ENCODE measurements at places on chromosomes 12 and 14.

DNA sequence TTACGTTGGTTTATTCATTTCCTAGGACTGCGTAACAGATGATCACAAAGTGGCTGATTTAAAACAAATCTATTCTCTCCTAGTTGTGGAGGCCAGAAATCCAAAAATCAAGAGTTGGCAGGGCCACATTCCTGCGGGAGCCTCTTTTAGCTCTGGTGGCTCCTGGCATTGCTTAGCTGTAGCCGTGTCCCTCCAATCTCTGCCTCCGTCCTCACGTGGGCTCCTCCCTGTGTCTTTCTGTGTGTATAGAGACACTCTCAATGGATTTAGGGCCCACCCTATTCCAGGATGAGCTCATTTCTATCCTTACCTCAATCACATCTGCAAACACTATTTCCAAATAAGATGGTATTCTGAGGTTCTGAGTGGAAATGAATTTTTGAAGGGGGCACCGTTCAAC lies 42.5 kb downstream of the KCTD10 start:
- no peak for DNase-seq

DNA sequence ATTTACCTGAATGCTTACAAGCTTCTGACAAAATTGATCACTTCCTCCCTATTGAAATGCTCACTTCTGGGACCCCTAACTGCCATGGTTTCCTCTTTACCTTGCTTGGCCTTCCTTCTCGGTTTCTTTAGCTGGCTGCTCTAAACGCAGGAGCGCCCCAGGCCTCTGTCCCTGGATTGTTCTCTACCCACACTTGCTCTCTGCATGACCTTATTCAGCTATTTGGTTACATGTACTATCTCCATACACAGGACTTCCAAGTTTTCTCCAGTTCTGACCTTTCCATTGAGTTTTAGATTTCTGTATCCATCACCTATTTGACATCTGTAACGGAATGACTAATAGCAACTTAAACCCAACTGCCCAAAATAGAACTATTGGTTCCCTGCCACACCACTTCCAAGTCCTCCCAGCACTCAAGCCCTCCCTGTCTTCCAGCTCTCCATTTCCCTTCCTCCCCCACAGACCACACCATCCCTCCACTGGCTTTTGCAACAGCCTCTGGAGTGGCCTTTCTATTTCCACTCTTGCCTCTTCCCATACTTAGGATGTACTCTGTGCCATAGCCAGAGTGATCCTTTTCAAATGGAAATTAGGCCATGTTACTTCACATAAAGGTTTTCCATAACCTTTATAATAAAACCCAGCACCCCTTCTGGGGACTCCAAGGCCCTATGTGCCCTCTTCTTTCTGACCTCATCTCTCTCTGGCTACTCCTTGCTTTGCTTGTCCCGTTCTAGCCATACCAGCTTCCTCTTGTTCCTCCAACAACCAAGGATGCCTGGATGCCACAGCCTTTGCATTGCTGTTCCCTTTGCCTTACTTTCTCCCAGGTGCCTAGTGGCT lies 202.2 kb downstream of the AEBP2 start:
- DNase-seq, result no peak

DNA sequence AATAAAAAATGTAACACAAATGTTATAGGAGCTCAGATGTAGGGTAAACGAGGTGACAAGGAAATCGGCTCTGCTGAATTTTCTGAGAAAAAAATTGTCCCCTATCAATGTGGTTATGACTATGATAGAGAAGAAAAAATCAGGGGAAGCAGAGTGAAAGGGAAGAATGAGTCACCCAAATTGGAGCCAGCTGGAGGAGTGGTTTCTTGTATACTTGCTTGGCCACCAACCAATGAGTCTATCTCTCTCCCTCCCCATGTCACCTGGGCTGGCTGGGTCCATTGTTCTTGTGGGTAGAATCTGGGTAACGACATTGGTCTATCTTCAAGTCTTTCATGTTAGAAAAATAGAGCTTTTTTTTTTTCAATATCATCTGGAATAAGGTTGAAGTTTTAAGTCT lies 196.6 kb upstream of the FLRT2 start:
- no peak for DNase-seq

- no peak for DNase-seq
These were observed 226.4 kb downstream of the ANO2 start for GRCh38 chr12:5718680-5719079.

Data from AML-193 (cell line).